ENCODE measurements at places on chromosomes 4 and X. TPM values are rescaled to one million over a fixed set of nuclear protein-coding genes. Genes with fewer than 3 reads are reported as not detected.

GRCh38 chr4:55795341-55795740 is 24.2 kb upstream of the EXOC1L start:
- no peak for DNase-seq
- no peaks in the 10 kb centered on the region for H3K4me1 ChIP-seq
- H3K27me3 ChIP-seq = peaks cover 51% of the 10 kb centered on the region
- no peak overlapping the region for H3K27ac ChIP-seq
- no peak overlapping the region for H3K4me3 ChIP-seq

- H3K4me3 ChIP-seq = no peak overlapping the region
- DNase-seq = no peak
- H3K27me3 ChIP-seq = no peaks in the 10 kb centered on the region
Measured at GRCh38 chrX:42748067-42748850, 29.7 kb downstream of the PPP1R2C start.

DNA sequence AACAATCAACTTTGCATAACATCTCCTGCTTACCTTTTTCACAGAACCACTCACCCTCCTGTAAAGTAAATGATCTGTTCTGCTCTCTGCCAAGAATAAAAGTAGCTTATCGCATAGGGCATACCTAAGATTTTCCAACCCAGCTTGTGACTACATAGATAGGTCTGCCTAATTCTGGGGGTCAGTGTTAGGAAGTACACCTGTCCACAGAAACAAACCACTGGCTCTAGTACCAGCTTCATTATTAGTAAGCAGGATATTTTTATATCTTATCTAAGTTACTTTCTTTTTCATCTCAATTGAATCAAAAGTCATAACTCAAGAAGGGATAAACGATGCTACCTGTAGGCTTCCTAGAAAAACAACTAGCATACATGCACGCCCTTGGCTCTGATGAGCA is 23.8 kb downstream of the CXCL1 start:
- H3K4me3 ChIP-seq = no peak overlapping the region
- no peaks in the 10 kb centered on the region for H3K36me3 ChIP-seq
- DNase-seq = no peak
- H3K27me3 ChIP-seq = no peaks in the 10 kb centered on the region

Gene MAMLD1
- 1.2 TPM for total RNA-seq

Gene TET2
- total RNA-seq = 13.7 TPM

Gene TEX11
- not detected for total RNA-seq

Gene ZNF711
- total RNA-seq = 1.2 TPM
